ENCODE measurements at places on chromosomes 7 and 10. TPM values are rescaled to one million over a fixed set of nuclear protein-coding genes. Genes with fewer than 3 reads are reported as not detected.

Gene INSYN2A
- under 0.01 TPM for total RNA-seq

Gene PI4K2A
- total RNA-seq: 38.3 TPM

Gene CYREN
- 76.5 TPM for total RNA-seq

Gene DENND2A
- 11.2 TPM for total RNA-seq

Gene GPR85
- total RNA-seq: not detected

Gene PAX4
- total RNA-seq: not detected

Gene ZNF33B
- 25.8 TPM for total RNA-seq

Gene COL13A1
- 1.7 TPM for total RNA-seq

Gene TAS2R5
- 3.7 TPM for total RNA-seq

Gene GIMAP8
- not detected for total RNA-seq

Gene PAPOLB
- 0.14 TPM for total RNA-seq

Gene HMX2
- 0.34 TPM for total RNA-seq

Gene IDI2
- not detected for total RNA-seq

Gene VSIR
- total RNA-seq: 2.8 TPM

Gene KBTBD2
- 35.0 TPM for total RNA-seq

Gene MKX
- 3.2 TPM for total RNA-seq

Gene PDZD7
- 3.5 TPM for total RNA-seq

Gene NSUN5
- total RNA-seq: 63.4 TPM

Gene TMEM196
- total RNA-seq: not detected

Gene SLC39A12
- total RNA-seq: not detected

Gene NEBL
- 6.9 TPM for total RNA-seq

Gene PHTF2
- 8.1 TPM for total RNA-seq

Gene GIMAP6
- total RNA-seq: 0.34 TPM

Gene TFPI2
- total RNA-seq: 33.7 TPM

Gene GPR158
- not detected for total RNA-seq

Gene SLC18A3
- not detected for total RNA-seq

Gene NHLRC2
- 51.8 TPM for total RNA-seq

Gene IFIT1
- total RNA-seq: 10.4 TPM

Gene MPP7
- 2.3 TPM for total RNA-seq

Gene YAE1
- 18.1 TPM for total RNA-seq

Gene CNOT4
- total RNA-seq: 10.9 TPM

Gene SLC18A2
- total RNA-seq: 1.5 TPM

Gene OR6B1
- total RNA-seq: not detected

Gene HUS1
- total RNA-seq: 12.0 TPM

Gene UPK3B
- total RNA-seq: not detected

Gene SAP25
- total RNA-seq: 0.62 TPM

Gene STEAP2
- total RNA-seq: 5.2 TPM

Gene SCART1
- 0.14 TPM for total RNA-seq

Gene BEND7
- total RNA-seq: 26.2 TPM

Gene ATOH7
- not detected for total RNA-seq

Gene CDNF
- 1.9 TPM for total RNA-seq

Gene LRMDA
- 24.3 TPM for total RNA-seq

Gene SORCS3
- total RNA-seq: 1.2 TPM

Gene MMP21
- total RNA-seq: 0.07 TPM

Gene CLCN1
- total RNA-seq: not detected

Gene ZNF775
- 8.0 TPM for total RNA-seq

Gene EIF5AL1
- total RNA-seq: 0.41 TPM

Gene LRRC17
- 6.2 TPM for total RNA-seq

Gene SAMD9
- 2.0 TPM for total RNA-seq
